ENCODE measurements at places on chromosomes 1 and 21.

DNA sequence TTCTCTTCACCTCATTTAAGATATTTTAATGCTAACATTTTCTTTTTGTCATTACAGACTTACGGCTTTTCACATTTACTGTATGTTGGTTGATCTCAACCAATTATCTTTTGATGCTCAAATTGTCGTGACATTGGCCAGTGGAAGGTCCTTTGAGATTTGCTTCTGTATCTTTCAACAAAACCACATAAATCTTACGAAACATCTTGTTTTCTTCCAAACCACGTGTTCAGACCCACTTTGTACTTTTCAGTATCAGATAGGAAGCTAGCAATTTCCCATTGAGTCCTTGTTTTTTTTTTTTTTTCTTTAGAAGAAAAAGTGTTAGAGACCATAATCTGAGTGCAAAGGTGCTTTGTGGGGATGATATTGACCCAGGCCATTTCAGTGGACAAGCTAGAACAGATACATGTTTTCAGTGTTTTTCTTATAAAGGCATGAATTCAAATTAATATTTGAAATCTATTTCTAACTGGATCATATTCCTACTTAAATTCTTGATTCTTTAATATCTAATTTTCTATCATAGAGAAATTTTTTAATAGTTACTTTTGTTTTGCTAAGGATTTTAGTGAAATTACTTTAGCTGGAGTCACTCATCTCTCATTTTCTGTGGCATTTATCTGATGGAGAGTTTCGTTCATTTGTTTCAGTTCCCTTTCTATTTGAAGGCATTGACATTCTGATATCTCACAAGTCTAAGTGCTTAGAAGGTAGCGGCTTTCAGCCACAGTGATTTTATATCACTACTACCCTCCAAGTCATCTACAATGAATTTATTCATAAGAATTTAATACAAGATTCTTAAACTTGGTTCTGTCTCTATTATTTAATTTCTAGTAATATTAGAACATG lies 26.7 kb downstream of the ATG4C start:
- no peak for DNase-seq

DNA sequence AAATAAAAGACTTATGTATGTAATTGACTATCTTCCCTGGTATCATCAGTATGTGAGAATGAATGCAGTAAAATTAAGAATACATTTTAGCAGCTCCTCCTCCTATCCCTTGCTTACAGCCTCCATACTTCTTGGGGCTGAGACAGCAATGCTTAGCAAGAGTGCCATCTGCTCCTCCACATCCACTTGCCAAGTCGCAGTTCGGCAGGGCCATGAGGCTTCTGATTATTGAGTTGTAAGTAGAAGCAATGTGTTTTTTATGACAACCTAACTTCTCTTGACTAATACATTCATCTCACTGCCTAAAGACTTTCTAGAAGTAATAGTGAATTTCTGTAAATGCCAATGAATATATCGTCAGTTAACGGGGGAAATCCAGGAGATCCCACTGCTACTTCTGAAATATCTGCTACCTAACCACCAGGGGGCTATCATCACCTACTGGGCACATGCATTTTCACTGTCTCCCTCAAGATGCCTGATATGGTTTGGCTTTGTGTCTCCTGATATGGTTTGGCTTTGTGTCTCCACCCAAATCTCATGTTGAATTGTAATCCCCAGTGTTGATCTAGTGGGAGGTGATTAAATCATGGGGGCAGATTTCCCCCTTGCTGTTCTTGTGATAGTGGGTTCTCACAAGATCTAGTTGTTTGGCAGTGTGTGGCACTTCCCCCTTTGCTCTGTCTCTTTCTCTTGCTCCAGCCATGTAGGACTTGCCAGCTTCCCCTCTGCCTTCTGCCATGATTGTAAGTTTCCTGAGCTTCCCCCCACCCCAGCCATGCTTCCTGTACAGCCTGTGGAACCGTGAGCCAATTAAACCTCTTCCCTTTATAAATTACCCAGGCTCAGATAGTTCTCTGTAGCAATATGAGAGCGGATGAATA lies 59.6 kb downstream of the EXTL2 start:
- no peak for DNase-seq

DNA sequence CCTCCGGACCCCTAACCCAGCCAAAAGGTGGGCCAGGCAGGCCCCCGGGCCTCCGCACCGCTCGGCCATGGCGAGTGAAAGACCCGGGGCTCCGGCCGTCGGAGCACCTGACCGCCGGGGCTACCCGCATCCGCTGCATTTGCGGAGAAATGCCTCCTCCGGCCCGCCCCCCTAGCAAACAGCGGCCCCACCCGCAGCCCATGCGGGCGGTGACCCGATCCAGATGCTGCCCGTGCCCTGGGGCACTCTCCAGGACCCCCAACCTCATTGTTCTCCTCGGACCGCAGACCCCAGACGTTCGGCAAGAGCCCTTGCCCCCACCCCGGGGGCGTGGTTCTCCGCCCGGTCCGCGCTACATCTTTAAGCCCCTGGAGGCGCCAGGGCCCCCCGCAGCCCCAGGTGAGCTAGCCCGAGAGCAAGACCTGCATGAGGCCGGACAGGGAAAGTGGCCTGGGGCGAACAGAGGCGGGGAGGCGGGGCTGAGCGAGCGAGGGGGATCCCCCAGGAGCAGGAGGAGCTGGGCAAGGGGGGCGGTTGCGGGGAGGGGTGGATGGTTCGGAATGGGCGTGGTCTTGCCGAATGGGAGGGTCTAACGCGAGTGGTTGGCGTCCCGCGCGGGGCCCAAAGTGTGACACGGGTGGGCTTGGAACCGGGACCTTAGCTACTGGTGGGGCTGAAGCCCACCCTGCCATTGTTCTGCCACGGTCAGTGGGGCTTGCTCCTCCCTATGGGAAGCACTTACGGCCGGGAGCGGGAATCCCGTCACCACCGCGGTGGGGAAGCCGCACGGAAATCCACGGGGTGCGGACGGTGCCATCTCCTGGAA lies 6.3 kb upstream of the CRYBG2 start:
- DNase-seq, result peak; percentile 17

- no peak for DNase-seq
Observed at GRCh38 chr1:51014878-51015277, 44.8 kb downstream of the CDKN2C start.

DNA sequence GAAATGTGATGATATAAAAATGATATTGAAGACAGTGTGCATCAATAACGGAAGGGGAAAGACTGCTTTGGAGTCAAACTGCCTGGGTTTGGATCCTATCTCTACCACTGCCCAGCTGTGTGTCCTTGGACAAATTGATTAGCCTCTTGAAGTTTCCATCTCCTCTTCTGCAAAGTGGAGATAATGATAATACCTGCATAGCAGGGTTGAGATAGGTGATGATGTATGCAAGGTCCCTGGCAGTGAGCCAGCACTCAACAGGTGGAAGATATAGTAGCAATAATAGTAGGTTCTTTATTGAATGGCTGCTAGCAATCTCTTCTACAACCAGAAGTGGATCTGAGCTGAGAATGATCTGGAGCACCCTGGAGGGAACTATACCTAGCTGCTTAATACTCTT lies 166.7 kb downstream of the MIS18A start:
- no peak for DNase-seq

- no peak for DNase-seq
Observed at GRCh38 chr1:20389571-20389970, 96.4 kb downstream of the CAMK2N1 start.

- no peak for DNase-seq
Observed at GRCh38 chr1:169003864-169004516, 102.5 kb upstream of the ATP1B1 start.

DNA sequence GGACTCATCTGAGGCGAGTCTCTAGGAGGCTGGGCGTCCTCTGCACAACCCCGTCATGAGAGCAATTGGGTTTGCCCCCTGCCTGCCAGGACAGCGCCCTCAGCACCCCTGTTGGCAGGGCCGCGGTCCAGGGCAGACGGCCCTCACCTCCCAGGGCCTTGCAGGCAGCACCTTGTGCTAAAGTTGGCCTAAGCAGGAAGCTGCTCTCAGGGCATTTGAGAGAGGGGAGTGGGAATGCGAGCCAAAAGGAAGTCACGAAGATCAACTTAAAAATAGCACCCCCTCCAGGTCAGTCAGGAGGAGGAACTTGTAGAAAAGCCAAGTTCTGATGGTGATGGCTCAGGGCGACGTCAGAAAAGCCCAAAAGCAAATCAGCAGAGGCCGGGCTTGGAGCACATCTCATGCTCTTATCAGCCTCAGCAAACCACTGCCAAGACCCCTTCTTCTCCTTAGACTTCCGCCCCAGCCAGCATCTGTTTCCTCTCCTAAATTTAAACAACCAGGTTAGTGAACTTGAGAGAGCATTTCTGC lies 12.6 kb upstream of the ADORA3 start:
- DNase-seq, result peak; percentile 19

DNA sequence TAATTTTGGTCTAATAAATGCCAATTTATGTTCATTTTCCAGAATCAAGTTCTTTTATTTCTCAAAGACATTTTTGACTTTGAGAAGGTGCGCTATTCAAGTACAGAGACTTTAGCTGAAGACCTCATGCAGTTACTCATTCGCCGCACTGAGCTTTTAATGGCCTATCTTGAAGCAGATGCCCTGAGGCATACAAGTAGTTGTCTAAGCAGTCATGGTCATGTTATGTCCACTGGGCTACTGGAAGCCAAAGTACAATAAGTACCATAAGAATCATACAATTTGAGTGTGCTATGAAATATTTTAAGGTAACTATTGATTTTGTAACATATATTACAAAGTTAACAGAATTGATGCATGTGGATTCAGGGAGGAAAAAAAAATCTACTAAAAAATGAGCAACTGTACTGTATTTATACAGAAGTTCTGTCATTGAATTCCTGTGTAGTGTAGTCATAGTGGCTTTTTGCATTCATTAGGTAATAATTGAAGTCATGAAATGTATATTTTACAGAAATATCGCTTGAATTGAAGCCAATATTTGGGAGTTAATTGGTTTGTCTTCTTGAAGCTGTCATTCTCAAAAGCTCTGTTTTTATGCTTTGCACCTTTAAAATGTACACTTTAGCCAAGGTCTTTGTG lies 13.5 kb upstream of the NEXN start:
- DNase-seq, result no peak

DNA sequence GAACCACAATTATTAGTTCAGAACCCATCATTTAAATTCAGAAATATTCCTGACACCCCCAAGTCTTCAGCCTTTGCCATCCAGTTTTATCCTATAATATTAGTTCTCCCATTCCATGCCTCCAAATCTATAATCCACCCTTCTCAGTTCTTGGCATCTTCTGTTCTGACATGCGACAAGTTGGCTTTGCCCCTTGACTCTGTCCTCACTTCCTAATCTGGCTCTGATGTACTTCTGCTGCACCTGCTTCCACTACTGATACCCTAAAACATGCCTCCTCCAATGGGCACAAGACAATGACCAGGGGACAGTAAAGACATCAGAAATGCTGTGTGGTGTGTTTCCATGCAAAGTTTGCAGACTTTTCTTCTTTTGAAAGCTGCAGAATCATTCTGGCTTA lies 17.1 kb upstream of the FBXO28 start:
- no peak for DNase-seq

- no peak for DNase-seq
Observed at GRCh38 chr21:45336870-45337269, 49.2 kb upstream of the POFUT2 start.

- peak; percentile 38 for DNase-seq
Observed at GRCh38 chr1:168513656-168514404, 30.0 kb downstream of the XCL2 start.

All from tongue (tissue), 3 donors.